ENCODE measurements at places on chromosomes 6 and 20.

DNA sequence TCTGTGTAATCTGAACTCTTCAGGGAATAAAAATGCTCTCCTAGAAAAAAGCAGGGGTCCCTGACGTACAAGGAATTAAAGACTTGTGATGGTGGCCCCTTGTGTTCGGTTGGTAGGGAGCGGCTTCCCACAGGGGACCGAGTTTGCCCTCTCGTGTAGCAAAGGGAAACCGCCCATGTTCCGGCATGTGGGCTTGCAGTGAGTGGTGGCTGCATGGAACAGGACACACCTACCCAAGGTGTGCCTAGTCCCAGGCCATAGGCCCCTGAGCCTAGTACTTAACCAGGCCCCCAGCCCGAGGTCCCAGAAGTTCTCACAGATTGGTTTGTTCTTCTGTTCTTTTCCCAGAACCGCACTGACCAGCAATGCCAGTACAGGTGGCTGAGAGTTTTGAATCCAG lies 15.5 kb downstream of the MYBL2 start:
- no peak for DNase-seq

DNA sequence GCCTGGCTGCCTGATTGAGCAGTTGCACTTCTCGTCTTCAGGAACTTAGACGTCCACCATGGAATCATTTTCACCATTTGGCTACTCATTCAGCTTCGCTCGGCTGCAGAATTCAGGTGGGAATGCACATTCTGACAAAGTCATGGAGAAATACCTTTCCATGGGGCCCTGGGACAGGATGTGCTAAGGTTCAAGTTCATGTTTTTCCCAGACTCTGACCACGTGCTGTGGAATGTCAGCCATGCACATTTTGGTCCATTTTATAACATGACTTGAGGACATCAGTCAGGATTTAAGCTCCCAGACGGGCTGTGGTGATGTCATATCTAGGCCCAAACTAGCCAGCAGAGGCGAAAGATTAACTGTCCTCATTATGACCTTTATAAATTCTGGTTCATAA lies 205.3 kb downstream of the TBXT start:
- no peak for DNase-seq

DNA sequence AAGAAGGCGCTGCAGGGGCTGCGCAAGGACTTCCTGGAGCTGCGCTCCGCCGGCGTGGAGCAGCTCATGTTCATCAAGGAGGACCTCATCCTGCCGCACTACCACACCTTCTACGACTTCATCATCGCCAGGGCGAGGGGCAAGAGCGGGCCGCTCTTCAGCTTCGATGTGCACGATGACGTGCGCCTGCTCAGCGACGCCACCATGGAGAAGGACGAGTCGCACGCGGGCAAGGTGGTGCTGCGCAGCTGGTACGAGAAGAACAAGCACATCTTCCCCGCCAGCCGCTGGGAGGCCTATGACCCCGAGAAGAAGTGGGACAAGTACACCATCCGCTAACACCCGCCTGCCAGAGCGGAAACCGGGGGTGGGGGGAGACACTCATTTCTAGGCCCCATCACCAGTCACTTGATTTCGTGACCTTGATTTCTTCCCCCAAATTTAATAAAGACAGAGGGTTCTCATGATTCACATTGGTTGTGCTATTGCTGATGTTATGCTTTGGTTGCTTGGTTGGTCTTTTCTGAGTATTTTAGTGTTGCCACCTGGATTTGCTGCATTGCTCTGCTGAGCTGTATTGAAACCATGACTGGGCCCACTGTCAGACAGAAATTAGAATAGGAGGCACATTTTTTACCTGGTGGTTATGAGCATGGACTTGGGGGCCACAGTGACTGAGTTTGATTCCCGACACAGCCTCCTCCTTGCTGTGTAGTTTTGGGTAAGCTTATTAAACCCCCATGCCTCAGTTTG lies 1.5 kb downstream of the FAM50B start:
- no peak for DNase-seq

DNA sequence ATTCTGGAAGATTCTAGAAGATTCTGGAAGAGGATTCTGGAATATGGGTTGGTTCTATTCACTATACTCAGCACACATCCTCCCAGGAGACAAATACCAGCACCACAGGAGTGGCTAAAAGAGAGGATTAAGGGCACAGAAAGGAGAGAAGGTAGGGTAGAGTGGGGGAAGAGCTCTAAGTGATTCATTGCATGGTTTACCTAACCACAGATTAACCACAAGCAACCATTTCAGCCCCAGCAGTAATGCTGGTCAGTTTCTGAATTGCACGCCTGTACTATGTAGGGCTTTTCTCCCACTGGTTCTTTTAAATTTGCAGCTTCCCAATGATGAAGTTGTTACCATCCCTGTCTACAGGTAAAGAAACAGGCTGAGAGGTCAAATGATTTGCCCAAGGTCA lies 192.7 kb upstream of the PMEPA1 start:
- no peak for DNase-seq

- DNase-seq, result no peak
These were observed 105.5 kb upstream of the BACH2 start for GRCh38 chr6:90401933-90402830.

DNA sequence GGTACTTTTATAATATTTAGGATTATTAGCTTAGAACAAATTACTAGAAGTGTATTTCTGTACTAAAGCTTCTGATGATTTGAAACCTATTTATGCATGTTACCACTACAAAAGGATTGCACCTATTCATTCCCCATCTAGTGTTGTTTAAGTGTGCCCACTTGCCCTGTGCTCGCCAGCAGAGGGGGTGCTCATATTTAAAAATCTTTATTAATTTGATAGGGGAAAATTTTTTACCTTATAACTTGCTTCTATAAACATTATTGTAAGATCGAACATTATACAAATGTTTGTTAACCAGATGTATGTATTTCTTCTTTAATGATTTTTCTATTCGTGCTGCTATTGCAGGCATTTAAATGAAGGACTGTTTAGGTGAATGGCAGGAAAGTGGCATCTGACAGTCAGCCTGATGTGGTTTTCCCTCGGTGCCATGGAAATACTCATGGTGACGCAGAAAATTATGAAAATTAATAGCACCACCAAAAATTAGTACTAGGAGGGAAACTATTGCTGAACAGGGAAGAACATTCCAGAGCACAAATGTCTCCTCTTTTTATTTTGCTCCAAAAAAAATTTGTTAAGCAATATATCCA lies 44.1 kb upstream of the FNDC1 start:
- no peak for DNase-seq

GRCh38 chr6:79377888-79378348 lies 143.4 kb upstream of the HMGN3 start:
- DNase-seq, result no peak

- DNase-seq, result no peak
These were observed 106.5 kb upstream of the NT5E start for GRCh38 chr6:85343428-85343827.

DNA sequence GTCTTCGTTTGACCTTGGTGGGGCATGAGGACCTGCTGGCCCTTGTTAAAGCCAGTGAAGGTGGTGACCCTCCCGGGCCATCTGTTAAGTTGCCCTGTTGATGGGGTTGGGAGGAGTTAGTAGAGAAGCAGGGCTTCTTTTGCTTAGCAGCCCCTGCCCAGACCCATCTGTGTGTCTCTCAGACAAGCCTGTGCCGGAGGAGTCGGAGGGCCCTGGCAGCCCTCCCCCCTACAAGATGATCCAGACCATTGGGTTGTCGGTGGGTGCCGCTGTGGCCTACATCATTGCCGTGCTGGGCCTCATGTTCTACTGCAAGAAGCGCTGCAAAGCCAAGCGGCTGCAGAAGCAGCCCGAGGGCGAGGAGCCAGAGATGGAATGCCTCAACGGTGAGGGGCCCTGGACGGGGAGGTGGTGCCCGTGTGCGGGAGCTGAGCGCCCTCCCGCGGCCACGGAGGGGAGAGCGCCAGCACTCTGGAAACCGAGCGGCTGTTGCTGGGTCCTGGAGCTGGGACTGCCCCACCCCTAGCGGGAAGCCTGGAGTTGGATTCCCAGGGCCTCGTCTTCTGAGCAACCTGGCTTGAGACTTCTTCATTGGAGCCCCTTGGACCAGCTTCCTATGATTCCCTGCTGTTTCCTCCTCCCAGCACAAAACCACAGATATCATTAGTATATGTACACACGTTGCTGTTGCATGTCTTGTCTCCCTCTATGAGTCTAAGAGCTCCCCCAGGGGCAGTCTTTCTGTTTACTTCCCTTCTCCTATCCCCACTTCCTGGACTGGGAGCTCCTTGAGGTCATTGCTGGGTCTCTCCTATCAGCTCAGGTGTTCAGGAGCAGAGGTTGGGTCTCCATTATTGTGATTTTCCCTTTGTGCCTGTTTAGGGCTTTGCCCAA lies 27.6 kb upstream of the SRF start:
- peak; percentile 91 for DNase-seq

DNA sequence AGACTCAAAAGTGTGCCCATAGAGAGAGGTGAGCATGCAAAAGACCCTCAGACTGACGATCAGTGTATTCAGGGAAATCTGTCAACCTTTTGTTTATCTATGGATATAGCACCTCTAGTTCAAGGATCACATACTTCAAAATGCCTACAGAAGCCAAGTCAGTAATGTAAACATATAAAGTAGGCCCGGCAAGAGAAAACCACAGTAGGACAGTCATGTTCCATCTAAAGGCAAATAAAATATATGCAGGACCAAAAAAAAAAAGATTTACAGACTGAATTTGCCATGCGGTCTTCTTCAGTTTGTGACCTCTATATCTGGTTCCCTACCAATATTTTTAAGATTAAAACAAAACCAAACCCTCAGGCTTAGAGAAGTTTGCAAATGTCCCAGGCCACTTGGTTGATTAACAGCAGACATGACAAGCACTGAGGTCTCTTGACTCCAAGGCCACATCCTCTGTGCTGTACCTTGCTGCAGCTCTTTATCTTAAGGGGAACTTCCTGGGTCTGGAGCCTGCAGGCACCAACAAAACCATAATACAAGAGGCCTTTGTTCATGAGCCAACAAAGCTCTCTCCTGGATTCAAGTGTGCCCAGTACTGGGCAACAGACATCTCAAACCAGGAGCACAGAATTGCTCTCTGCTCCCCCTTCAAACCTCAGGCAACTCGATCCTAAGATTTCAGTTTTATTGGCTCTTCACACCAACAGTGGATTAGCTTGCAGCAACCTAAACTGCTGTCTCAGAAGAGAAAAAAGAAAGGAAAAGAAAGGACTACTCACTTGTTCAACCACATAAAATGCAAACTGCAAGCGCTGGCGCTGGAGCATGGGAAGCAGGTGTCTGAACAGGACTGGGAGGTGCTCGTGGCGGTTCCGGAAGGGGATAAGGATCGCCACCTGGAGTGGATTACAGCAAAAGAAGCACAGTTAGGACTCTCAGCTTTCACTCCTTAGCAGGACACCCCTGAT lies 71.7 kb downstream of the B4GALT5 start:
- DNase-seq, result no peak

- no peak for DNase-seq
These were observed 6.7 kb downstream of the FOXA2 start for GRCh38 chr20:22577515-22578220.

GRCh38 chr6:82040405-82041221 lies 206.9 kb downstream of the IBTK start:
- DNase-seq, result peak; percentile 30

DNA sequence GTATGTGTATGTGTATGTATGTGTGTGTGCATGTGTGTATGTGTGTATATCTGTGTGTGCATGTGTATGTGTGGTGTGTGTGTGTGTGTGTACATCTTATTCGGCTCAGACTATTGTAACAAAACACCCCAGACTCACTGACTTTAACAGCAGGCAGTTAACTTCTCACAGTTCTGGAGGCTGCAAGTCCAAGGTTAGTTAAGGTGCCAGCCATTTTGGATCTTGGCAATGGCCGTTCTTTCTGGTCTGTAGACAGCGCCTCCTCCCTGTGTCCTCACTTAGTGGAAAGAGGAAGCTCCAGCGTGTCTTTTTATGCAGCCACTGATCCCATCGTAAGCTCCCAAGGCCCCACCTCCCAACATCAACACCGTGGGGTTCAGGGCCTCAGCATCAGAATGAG lies 128.3 kb upstream of the THBS2 start:
- DNase-seq, result no peak

DNA sequence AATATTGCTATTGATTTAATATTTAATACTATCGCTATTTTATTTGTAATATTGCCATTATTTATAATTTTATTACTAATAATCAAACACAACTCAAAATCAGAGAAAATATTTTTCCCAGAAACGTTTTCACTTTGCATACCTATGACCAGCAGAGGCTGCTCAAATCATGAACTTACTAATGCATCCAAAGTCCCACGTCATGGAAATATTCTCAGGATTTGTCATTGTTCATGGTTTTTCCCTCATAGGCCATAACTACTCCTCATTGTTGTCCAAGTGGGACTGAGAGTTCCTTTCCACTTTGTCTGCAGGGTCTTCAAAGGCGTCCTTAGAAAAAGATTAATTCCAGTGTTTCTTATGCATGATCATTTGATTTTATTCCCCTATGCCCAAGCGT lies 344.8 kb downstream of the THBS2 start:
- no peak for DNase-seq

GRCh38 chr6:13012296-13012695 lies 295.7 kb downstream of the PHACTR1 start:
- DNase-seq, result no peak

GRCh38 chr6:154292855-154293519 lies 63.6 kb downstream of the IPCEF1 start:
- DNase-seq, result no peak

DNA sequence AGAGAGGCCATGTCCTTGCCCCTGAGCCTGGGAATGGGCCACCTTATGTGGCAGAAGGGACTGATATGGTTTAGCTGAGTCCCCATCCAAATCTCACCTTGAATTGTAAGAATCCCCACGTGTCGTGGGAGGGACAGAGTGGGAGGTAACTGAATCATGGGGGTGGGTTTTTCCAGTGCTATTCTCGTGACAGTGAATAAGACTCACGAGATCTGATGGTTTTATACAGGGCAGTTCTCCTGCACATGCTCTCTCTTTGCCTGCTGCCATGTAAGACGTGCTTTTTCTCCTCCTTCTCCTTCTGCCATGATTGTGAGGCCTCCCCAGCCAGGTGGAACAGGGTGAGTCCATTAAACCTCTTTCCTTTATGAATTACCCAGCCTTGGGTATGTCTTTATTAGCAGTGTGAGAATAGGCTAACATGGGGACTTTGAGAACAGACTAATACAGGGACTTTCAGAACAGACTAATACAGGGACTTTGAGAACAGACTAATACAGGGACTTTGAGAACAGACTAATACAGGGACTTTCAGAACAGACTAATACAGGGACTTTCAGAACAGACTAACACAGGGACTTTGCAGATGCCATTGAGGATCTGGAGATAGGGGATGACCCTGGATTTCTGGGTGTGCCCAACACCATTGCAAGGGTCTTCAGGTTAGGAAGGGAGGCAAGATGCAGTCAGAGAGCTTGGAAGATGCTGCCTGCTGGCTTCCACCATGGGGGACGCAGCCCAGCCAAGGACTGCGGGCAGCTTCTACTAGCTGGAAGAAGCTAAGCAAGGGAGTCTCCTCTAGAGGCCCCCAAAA lies 86.9 kb downstream of the RAMACL start:
- no peak for DNase-seq

- no peak for DNase-seq
These were observed 10.6 kb upstream of the IFT52 start for GRCh38 chr20:43579861-43580793.

GRCh38 chr20:3133155-3133554 lies 26.5 kb downstream of the FASTKD5 start:
- no peak for DNase-seq

Measured in HAP-1 (cell line).